Fibroblast of skin of back (primary cell): ENCODE measurements at places on chromosomes 2 and 18.
A peak's percentile ranks its signal among the peaks of the same experiment; 100 is the strongest.

GRCh38 chr2:65425276-65425675 is 7.1 kb downstream of the SPRED2 start:
- DNase-seq, result no peak

DNA sequence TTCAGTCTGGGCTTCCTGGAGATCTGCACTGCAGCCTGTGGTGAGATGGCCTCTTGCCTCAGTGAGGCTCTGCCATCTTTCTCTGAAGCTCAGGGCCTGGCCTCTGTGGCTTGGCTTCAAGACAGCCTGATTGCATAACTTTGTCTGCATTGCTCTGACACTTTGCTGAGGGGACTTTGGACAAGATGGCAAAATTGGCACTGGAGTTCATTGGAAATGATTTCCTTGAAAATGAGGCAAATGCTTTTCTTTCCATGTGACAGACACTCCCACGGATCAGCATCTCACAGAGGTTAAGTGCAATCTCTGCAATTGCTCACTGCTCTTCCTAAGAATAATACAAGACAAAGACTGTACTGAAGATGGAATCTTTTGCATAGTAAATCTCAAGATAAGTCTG is 166.8 kb downstream of the KCNS3 start:
- no peak for DNase-seq

DNA sequence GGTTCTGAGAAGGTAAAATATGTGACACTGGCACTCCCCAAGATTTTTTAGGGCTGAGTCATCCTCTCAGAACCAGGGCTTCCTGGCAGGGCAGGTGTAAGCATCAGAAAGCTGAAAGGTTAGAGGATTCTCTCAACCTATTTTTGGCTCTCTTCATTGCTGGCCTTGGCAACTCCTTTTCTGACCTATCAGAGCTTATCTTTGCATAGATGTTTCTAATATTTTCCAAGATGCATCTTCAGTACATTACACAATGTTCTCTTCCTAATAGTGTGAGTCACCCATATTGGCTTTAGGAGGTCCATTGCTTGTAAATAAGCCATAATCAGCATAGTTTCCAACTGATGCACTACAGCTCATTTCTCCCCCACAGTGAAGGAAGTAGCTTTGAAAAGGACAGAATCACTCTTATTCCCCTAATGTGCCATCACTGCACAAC is 2008.4 kb upstream of the PIK3C3 start:
- peak; percentile 74 for DNase-seq

GRCh38 chr18:13108330-13108729 is 110.2 kb upstream of the LDLRAD4 start:
- DNase-seq, result no peak

- DNase-seq, result no peak
Observed at GRCh38 chr2:126467367-126468054, 188.4 kb upstream of the GYPC start.

- no peak for DNase-seq
Observed at GRCh38 chr2:138028538-138028937, 64.3 kb downstream of the HNMT start.

DNA sequence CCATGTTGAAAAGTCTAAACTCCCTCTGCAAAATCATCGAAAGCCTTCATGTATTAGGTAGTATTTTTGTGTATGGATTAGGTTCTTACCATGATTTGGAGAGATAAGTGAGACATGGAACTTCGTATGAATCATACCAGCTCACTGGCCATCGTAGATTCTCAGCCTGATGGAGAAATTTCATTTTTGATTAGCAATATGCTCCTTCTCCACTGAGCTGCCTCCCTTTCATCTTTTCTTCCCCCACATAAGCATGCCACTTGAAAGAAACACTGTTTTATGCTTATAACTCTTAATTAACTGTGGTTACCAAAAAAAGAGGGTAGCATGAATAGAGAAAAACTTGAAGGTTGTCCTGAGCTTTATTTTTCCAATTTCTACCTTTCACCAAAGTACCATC is 111.9 kb downstream of the NCK2 start:
- no peak for DNase-seq
